ENCODE measurements at places on chromosomes 2 and 18. TPM values are rescaled to one million over a fixed set of nuclear protein-coding genes. Genes with fewer than 3 reads are reported as not detected.

The CHRND gene
- not detected for total RNA-seq

The CLEC4F gene
- total RNA-seq: not detected

The XPO1 gene
- total RNA-seq: 120 TPM

The C1QL2 gene
- not detected for total RNA-seq

The ZBTB7C gene
- not detected for total RNA-seq

The HOXD1 gene
- total RNA-seq: not detected

The SLC30A3 gene
- not detected for total RNA-seq

The ARMC9 gene
- 1.9 TPM for total RNA-seq
